ENCODE measurements at places on chromosomes 2 and 18.

- no peak for DNase-seq
These were observed 68.0 kb downstream of the ACAA2 start for GRCh38 chr18:49745045-49746014.

DNA sequence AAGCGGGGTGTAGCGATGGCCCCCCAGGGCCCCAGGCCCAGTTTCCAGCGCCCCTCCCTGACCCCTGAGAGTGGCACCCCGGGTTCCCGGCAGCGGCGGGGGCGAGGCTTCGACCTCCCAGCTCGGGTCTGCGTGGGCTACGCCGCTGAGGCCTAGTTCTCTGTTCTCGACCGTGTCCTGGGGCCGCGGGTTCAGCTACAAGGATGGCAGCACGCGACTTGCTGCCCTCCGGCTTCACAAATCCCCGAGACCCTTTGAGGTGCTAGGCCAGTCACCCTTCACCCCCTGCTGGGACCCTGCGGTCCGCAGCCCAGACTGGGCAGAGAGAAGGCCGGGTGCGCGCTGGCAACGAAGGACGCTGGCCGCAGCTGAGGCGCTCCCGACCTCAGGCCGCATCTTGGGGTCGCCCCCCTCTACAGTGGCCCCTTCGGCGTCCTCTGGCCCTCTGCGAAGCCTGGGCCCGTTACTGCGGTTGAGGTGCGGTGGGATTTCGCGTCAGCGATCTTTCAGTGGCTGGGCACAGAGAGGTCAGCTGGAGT, 1.2 kb downstream of the OTX1 start:
- DNase-seq, result no peak

DNA sequence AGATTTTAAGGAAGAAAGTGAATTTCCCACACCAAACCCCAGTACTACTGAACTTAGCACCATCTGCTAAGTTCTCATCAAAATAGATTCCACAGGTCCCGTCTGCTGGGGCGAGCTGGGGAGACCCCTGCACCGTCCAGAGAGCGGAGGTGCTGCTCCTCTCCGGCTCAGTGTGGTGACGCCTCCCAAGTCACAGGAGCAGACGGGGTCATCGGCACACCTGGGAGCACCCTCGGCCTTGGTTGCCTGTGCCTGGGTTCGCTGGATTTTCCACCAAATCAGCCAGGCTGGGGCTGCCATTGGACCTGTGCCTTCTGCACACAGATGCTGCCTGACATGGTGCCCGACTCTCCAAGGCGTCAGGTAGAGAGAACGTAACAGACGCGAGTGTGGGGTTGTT, 141.3 kb downstream of the PXDN start:
- no peak for DNase-seq

- no peak for DNase-seq
These were observed 23.3 kb downstream of the GNLY start for GRCh38 chr2:85717308-85718008.

DNA sequence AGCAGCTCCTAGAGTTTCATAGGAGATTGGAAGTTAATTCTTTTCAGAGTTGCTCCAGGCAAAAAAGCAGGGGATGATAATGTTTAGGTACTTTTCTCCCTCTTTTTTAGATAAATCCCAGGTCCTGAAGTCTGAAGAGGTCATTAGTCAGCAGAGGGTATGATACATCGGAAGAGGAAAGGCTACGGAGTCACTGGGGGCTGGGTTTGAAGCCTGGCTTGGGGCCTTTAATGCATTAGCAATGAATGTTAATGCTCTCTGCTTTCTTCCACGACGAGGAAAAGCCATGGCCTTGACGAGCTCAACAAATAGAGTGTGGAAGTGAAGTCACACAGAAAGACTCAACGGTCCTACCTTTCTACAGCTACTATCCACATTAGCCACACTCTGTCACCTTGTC, 235.1 kb downstream of the NCKAP5 start:
- no peak for DNase-seq

DNA sequence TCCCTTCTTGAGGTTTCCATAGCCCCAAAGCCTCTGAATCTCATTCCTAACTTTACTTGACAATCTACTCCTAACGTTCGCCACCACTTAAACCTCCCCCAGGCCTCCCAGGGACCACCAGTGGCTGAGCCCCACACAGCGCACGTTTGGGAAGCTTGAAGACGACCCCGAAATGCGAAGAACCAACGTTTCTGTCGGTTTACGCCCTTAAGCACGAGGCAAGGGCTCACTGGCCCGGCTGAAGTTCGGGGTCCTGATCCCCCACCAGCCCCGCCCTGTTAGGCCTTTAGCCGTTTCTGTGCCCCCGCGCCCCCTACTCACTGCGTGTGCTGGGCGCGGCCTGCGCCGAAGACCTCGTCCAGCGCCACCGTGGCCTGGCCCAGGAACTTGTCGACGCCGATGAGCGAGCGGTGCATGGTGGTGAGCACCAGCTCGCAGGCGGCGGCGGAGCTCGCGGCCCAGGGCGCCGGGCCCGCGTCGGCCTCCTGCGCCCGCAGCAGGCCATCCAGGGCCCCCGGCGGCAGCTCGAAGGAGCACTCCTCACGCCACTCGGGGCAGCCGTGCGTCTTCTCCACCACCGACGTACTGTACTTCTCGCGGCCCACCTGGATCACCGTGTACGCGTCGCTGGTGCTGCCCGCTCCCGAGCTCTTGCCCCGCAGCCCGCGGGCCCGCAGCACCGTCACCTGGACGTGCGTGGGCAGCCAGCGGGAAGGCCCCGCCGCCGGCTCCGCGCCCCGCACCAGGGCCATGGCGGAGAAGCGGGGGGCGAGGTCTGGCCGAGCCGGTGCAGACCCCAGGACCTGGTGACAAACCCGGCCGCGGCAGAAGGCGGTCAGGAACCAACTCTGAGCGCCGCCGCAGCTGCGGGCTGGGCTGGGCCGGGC, 479 bp downstream of the RAB11FIP5 start:
- DNase-seq, result peak; percentile 29

DNA sequence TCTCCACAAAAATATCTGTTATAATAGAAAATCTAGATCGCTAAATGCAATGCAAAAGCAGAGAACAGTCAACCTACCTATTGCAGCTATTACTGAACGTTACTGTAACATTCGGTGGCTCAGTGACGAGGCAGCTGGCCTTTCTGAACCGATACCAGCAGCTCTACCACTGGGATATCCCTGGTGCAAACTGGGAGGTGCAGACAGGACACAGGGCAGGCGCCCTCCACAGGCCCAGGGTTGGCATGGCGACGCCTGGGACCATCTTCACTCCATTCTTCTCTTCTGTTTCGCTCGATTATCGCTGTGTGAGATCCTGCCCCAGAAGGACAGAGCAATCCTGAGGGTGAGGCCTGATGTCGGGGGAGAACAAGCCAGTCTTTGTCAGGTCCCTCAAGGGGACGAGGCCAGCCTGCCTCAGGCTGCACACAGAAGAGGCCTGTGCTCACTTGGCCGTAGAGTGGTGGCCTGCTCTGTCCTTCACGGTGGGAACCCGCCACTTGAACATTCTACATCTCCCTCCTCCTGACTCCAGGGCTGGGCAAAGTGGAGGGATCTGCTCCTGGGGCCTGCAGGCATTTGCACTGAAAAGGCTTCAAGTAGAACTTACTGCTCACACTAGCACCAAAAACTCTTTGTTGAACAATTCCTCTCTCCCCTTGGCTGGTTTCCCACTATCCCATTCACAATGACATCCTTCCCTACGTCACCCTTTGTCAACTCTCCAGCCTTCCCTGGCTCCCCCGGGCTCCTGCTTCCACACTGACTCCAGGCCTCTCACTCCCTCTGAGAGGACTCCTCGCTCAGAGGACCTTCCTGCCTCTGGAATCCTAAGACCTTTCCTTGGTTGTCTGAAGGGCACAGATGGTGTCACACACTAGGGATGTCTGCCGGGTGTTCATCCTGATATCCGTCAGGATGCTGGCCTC, 49.7 kb downstream of the CYRIA start:
- no peak for DNase-seq

GRCh38 chr2:102780467-102780866, 18.6 kb downstream of the TMEM182 start:
- no peak for DNase-seq

DNA sequence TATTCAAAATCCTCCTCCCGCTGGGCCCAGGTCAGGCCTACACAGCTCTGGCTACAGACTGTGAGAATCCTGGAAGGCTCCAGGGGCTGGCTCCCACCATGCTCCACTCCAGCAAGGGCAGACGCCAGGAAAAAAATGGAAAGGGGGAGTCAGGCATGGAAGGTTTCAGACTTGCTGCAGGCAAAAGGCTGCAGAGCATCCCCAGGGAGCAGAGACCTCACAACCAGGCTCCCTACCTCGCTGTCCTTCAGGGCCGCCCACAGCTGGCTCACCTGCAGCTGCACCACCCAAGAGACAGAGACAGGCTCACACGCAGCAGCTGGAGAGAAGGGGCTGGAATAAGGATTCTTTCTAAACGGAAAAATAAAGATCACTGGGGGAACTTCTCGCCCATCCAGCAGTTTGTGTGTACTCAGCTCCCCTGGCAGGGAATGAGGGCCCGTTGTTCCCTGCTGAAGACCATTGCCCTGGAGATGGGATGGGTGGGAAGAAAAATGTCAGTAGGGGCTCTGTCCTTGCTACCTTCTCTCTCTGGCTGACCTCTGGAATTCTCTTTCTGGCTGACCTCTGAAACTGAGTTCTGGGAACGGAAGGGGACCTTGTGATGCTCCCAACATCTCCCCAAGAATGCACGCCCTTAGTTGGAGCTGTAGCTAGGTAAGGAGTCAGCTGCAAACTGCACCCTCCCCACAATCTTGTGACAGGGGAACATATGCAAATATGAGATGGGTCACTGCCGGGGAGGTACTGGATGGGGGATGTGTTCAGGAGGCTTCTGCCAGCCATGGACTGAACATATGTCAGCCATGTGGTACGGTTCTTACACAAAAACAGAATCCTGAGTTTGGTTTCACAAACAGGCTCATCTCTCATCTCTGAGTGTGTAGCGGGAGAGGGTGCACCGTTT, 34.5 kb downstream of the BCL2 start:
- DNase-seq, result no peak

DNA sequence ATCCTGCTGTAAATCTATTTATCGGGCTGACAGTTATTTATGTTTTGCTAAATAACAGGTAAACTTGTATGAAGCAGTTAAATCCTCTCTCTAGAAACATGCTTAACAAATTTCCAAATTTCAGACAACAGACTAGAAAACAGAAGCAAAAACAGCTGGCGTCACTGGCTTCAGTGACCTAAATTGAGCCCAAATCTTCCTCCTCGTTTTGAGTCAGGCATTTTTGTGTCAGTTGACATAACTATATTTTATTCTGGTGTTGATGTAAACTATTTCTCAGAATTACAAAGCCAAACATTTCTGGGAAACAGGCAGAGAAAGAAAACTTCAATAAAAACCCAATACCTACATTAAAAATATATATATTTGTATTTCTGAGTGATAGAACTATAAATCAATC, 21.7 kb downstream of the RBMS1 start:
- no peak for DNase-seq

- peak; percentile 55 for DNase-seq
These were observed at the start of gene DCTN1 for GRCh38 chr2:74379851-74380789. TSS of gene DCTN1 (minus strand) at chr2:74380311. CDS start at chr2:74380037, 274 bp downstream.
